ENCODE measurements at places on chromosomes 11 and 22. TPM values are rescaled to one million over a fixed set of nuclear protein-coding genes. Genes with fewer than 3 reads are reported as not detected.

MFNG gene
- total RNA-seq = 1.5 TPM

MRGPRF gene
- 3.6 TPM for total RNA-seq

ALX4 gene
- not detected for total RNA-seq

CRYBA4 gene
- total RNA-seq = not detected

POLD3 gene
- 3.3 TPM for total RNA-seq

TRIM51 gene
- not detected for total RNA-seq

KCNJ4 gene
- total RNA-seq = not detected

GANAB gene
- total RNA-seq = 213 TPM

PTPN5 gene
- not detected for total RNA-seq

CALCA gene
- not detected for total RNA-seq

OSBP2 gene
- total RNA-seq = 4.8 TPM

SEPTIN3 gene
- total RNA-seq = 0.38 TPM

CDPF1 gene
- total RNA-seq = 15.0 TPM

C11orf87 gene
- total RNA-seq = not detected

DDIAS gene
- total RNA-seq = 10.4 TPM

LRRN4CL gene
- total RNA-seq = 0.38 TPM

CECR2 gene
- 0.98 TPM for total RNA-seq

MS4A4A gene
- total RNA-seq = not detected

TP53AIP1 gene
- total RNA-seq = not detected

PHETA2 gene
- total RNA-seq = 14.3 TPM
